ENCODE measurements at places on chromosomes 12 and 14.

DNA sequence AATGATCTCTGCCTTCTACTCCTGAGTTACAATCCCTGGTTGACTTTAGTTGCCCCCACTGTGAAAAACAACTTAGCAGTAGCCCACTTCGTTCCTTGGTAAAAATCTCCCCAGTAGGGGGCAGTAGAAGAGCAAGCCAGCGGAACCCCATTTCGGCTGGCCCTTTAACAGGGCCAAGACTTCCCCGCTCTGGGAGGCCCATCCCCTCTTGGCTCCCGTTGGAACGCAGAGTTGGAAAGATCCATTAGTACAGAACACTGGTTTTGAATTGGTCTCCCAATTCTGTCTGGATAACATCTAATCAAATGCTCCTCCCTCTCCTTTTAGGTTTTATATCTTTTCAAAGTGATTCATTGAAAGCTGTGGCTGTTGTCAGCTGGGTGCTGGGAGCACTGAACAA is 1133.3 kb downstream of the BCL11B start:
- peak; percentile 45 for DNase-seq

- DNase-seq: no peak
Measured at GRCh38 chr14:104104076-104104901, 18.8 kb downstream of the ASPG start.

DNA sequence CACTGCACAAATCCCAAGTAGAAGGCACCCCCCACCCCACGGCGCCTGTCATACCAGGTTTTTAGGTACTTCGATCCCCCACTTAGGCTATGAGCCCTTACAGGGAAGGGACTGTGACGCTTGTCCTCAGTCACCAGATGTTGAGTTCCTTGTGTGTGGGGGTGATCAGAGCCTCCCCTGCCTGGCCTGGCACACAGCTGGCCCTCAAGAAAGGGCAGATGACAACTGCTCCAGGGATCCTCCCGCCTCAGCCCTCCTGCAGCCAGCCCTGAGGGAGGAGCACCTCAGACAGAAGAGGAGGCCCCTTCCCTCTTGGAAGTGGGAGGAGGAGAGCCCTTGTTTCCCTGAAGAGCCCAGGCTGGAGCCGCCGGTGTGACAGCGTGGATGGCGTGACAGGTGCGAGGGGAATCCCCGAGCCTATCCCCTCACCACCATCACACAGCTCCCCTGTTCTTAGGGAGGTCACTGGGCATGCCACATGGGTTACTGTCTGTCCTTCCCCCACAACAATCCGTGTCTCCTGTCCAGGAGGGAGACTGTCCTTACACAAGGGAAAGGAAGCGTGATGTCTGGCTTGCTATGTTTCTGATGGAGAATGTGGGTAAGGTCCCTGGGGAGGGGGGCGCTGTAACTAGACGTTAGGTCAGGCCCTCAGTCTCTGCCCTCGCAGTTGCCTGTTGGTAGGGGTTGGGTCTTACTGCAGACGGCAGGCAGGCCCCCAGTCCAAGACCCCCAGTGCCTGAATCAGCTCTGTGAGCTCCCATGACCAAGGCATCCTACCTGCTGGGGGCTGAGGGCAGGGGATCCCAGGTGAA is 31.4 kb downstream of the P2RX4 start:
- DNase-seq: no peak

DNA sequence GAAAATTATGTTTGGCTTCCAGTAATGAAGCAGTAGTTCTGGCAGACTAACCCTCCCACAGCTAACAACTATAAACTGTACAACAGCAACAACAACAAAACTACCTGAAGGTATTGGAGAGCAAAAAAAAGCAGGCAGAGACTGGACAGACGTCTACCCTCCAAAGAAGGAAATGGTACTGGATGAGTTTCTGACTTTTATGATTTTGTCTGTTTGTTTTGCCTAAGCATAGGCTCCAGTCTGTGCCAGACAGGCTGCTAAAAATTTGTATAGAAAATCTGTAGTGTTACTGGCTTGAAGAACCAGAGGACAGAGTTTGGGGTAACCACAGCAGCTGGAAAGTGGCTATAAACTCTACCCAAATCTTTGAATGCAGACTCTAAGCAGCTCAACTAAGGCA is 131.3 kb downstream of the SLC25A47 start:
- DNase-seq: no peak

DNA sequence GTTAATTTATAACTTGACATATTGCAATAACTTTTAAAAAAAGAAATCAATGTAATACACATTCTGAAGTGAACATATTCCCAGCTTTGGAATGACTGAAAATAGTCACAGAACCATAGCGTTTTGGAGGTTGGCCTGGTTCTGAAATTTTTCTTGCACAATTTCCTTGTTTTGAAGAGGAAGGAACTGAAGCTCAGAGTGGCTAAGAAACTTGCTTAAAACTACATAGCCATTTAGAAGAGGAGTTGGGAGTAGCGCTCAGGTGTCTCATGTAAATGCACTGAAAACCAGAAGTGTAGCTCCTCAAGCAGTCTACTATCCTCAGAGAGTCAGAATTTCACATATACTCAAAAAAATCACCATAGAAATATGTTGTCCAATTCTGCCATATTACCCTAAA is 41.2 kb downstream of the SLC38A1 start:
- no peak for DNase-seq

DNA sequence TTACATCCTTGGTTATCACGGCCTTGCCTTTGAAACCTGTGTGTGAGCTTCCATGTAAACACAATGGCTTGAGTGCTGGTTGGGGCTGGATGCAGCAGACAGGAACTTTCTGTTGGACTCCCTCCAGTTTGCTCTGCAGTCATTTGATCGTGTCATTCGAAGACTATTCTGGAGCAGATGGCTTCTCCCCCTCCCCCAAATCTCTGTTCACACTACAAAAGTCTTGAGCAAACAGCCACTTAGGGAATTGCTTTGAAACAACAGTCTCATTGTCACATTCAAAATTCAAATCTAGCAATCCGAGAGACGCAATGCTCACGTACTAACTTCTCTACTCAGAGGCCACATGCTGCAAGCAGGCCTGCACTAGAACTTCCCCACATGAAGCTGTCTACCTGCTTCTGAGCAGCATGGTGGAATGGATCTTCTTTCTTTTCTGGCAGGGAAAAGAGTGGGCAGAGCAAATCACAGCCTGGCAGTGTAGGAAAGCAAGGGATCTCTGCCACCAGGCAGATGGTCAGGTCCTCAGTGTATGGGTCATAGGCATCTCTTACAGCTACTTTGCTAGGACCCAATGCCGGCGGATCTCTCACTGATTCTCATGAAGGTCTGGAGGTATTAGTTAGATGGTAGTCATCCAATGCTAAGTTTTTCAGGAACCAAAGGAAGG is 214.2 kb downstream of the PPM1H start:
- DNase-seq: no peak

DNA sequence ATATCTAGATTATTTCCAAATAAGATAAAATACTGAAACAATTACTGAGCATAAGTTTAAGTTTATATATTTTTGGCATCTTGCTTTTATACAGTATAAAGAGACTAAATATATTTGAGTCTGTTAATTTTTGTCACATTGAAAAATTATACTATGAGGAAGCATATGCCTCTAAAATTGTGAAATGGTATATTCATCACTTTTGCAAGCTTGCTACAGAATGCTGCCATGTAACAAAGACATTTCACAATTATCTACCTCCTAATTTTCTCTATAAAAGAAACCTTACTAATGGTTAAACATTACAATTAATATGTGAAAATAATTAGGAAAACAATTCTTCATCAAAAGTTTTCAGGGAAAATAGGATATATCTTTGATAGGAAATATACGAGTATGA is 22.7 kb upstream of the MUCL1 start:
- DNase-seq: no peak

DNA sequence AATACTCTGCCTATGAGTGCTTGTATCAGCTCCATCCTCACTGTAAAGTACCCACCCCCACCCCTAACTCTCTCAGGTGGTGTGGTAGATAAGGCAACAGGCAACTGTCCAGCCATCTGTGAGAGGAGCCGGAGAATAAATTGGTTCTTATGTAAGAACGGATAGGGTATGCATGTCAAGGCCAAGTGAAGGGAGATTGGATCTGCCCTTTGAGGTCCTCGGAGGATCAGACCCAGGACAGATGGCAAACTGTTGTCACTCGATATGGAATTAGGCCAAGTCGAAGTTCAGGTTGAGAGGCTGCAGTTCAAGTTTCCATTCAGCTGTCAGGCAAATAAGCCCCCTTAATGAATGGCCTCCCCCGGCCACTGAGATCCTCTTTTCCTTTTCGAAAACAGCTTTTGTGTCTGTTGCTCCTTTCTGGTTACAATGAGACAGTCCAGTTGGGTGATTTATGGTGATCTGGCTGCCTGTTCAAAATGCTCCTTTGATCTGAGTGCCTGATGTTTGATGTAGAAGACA is 120.3 kb downstream of the VRK1 start:
- DNase-seq: no peak

GRCh38 chr12:5259523-5259922 is 172.4 kb upstream of the NTF3 start:
- no peak for DNase-seq

GRCh38 chr14:24894583-24895242 is 155.2 kb downstream of the STXBP6 start:
- no peak for DNase-seq

GRCh38 chr12:87171356-87171755 is 857.8 kb downstream of the C12orf50 start:
- DNase-seq: no peak

DNA sequence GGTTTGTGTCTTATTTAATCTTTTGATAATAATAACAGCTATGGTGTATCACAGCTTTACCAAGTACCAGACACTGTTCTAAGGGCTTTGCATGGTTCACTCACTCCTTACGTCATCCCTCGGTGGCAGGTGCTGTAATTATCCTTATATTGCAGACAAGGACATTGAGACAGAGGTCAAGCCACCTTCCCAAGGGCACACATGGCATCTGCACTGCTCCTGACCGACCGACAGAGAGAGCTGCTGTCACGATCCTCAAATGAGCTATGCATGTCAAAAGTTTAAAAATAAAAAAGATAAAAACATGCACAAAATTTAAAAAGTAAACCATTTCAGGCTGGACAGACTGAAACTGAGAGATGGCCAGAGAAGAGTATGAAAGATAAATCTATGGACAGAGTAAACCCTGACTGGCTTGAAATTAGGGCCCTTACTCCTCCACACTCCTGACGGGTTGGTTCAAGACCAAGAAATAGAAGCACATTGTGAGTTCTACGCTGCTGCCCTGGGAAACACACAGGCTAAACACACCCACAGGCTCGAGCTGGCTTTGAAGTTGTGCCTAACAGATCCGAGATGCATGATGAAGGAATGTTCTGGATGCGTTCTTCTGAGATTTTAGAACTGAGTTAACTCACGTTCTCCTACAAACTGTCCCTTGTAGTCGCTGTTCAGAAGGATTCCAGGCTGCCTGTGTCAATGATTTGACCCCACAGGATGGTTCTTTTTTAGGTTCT is 268.7 kb downstream of the ZFP36L1 start:
- no peak for DNase-seq

DNA sequence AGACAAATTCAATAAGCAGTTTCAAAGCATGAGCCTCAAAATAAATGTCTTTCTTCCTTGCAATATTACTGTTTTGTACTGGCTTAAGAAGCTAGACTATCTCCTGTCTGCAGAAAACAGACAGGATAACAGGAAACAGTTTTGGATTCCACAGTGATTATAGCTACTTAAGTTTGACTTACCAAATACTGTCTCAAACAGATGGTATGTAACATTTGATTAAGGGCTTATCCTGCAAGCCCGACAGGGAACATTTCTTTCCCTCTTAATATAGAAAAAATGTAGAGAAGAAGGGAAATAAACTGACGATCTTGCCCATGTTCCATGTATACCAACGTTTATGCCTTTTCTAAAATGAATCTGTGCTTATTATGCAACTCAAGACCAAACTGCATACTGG is 179.9 kb upstream of the EEA1 start:
- DNase-seq: no peak

DNA sequence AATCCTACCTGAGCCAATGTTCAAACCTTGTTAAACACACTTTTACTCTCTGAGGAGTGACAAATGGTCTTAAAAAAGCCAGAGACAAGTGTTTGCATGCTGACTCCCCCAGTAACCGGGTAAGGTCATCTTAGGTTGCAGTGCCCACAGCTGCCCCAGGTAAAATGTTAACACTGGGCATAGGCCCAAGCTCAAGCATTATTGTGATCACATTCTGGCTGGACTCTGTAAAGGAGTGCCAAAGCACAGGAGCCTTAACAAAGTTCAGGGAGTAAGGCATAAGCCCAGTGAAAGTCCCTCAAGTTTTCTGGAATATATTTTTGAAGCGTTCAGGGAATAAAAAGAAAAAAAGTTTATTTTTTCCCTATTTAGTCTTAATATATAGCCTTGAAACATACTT is 8.6 kb downstream of the EDDM3A start:
- DNase-seq: no peak

DNA sequence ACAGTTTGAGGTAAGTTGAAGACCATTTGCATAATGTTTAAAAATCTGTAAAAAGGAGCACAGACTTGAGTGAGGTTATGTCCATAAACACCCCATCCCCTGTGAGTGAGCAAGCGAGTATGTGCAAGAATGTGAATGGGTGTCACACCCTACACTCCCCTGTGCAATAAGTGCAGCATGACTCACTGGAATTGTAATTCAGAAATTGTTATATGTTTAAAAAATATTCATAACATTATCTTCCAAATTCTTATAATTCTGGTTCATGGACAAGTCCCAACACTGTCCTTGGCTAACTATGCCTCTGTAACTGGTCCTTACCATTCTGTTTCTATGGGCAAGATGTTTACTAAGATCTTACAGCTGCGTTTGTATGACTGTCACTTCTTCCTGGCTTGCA is 207.8 kb upstream of the FAR2 start:
- DNase-seq: no peak

- no peak for DNase-seq
Measured at GRCh38 chr14:99715266-99716000, 31.3 kb downstream of the CYP46A1 start.

- no peak for DNase-seq
Measured at GRCh38 chr14:49578141-49578540, 8.0 kb downstream of the RPS29 start.

DNA sequence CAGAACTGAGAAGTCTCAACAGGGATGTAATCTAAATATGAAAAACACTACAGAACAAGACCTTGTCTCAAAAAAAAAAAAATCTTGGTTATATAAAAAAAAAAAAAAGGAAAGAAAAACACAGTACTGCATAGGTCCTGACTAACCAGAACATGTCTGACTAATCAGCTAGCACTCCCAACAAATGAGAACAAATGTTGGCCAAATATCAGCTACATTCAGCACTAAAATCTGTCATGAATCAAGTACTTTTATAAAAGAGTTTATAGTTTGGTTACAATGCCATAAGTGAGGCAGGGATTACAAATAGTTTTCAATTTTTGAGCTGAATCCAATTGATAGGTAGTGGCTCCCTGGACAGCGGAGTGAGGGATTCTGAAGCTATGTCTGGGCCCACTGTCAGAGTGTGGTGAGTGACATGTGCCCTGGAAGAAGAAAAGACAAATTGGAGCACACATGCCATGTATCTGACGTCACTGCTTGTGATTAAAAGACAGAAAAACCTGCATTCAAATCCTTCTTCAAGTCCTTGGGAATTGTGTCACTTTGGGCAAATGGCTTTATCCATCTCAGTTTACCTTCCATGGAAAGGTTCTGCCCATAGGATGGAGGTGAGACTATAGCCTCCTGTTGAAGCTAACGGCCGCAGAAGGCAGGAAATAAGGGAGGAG is 5.6 kb upstream of the FAM234B start:
- DNase-seq: no peak

Measured in T follicular helper cell (primary cell).